ENCODE measurements at places on chromosomes 2 and 18.

GRCh38 chr2:179344970-179345369 lies 80.3 kb upstream of the SESTD1 start:
- DNase-seq, result no peak

- no peak for DNase-seq
Observed at GRCh38 chr2:58081000-58081399, 34.4 kb downstream of the VRK2 start.

DNA sequence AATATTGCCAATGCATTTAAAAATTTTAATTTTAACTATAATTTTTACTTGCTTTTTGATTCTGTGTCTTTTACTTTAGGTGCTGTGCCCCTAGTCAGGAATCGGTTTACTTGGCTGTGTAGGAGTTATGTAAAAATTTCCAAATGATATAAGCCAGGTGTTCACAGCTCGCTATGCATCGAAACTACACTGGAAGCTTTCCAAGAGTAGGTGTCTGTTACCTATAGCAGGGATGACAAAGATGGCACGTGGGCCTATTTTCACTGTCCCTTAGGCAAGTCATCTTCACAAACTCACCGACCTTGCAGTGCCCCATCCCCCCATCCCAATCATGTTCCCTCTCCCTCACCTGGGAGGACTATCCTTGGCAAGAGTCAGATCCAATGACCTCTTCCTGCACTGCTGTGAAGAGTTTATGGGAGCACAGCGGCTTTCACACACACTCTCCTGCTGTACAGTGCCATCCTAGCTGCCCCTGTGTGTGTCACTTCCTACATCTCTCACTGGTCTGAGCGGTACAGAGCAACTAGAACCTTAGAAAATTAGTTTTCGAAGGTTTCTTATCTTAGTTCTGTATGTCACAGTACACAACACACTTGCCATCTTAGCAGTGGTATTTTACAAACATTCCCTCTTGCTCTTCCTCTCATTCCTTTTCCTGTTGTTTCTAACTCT lies 49.2 kb upstream of the NAB1 start:
- no peak for DNase-seq

GRCh38 chr18:27793013-27793785 lies 383.7 kb downstream of the CDH2 start:
- no peak for DNase-seq

DNA sequence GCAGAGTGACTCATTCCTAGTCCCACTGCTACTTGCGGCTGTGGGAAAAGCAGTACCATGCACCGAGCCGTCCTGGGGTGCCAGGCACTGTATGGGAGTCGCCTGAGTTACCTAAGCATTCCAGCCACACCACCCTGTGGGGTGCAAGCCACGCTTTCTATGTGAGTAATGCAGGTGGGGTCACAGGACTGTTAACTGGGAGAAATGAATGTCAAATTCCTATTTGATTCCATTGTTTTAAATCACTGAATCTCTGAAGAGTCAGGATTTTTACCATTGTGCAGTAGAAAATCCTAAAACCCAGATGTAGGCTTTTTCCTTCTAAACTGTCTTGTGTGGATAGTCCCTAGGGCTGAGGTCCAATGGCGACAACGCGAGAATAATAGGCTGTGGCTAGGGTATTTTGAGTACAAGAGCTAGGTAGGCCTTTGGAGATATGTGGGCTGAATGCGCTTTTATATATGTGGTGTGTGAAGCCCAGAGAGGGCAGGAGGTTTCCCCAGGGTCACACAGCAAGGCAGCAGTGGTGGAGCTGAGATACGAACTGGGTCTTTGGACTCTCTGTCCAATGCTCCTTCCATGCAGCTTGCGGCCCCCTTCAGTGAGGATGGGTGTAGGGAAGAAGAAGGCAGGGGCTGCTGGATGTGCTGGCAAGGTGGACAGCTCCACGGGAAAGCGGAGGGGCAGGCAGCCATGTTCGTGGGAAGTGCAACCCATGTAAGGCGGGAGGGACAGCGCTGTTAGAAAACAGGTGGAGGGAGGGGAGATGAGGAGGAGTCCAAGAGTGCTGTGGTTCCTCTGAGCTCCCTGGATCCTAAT lies 83.2 kb downstream of the DDX1 start:
- DNase-seq, result no peak

GRCh38 chr2:20165677-20166509 lies 59.0 kb downstream of the SDC1 start:
- DNase-seq, result no peak

GRCh38 chr18:4844320-4844719 lies 352.7 kb downstream of the AKAIN1 start:
- no peak for DNase-seq

- DNase-seq, result no peak
Observed at GRCh38 chr2:119536707-119537106, 7.5 kb upstream of the CFAP221 start.

- DNase-seq, result no peak
Observed at GRCh38 chr2:239919774-239920692, 105.1 kb downstream of the NDUFA10 start.

DNA sequence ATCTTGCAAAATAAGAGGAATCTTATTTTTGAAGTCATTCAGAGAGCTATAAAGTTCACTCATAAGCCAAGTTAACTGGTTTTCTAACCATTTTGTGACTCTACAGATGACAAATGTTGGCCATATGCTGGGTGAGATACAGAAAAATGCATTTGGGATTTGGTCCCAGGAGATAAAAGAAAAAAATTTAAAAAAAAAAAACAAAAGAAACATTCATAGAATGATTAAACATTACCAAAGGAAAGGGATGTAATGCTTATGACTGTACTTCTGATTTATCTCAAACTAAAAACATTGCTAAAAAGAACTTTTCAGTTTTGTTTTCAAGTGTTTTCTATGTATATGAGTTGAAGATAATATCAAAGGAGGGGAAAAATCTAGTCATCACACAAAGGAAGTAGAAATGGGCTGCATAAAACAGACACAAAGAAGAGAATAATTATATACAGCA lies 43.1 kb downstream of the PELI1 start:
- no peak for DNase-seq

GRCh38 chr2:40279001-40279400 lies 172.9 kb downstream of the SLC8A1 start:
- DNase-seq, result no peak
